ENCODE measurements at places on chromosomes 7 and 10. TPM values are rescaled to one million over a fixed set of nuclear protein-coding genes. Genes with fewer than 3 reads are reported as not detected.

DNA sequence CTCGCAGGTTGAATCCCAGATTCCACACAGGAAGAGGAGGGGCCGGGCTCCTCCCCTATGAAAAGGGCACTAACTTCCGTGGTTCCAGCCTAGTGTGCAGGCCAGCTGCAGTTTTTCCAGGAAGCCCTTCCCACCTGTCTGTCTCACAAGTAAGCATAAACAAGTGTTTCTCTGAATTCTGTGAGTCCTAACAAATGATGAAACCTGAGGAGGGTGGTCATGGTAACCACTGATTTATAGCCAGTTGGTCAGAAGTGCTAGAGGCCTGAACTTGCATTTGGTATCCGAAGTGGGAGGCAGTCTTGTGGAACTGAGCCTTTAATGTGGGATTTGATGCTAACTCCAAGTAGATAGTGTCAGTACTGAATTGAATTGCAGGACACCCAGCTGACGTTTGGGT is 54.7 kb upstream of the STEAP4 start:
- H3K36me3 ChIP-seq = no peaks in the 10 kb centered on the region
- no peak for DNase-seq
- no peak overlapping the region for H3K27ac ChIP-seq
- H3K27me3 ChIP-seq = peaks cover 26% of the 10 kb centered on the region
- H3K4me3 ChIP-seq = no peak overlapping the region
- H3K4me1 ChIP-seq = no peaks in the 10 kb centered on the region

The SYT15B gene
- 0.14 TPM for total RNA-seq

The FBXO24 gene
- total RNA-seq = 0.80 TPM

DNA sequence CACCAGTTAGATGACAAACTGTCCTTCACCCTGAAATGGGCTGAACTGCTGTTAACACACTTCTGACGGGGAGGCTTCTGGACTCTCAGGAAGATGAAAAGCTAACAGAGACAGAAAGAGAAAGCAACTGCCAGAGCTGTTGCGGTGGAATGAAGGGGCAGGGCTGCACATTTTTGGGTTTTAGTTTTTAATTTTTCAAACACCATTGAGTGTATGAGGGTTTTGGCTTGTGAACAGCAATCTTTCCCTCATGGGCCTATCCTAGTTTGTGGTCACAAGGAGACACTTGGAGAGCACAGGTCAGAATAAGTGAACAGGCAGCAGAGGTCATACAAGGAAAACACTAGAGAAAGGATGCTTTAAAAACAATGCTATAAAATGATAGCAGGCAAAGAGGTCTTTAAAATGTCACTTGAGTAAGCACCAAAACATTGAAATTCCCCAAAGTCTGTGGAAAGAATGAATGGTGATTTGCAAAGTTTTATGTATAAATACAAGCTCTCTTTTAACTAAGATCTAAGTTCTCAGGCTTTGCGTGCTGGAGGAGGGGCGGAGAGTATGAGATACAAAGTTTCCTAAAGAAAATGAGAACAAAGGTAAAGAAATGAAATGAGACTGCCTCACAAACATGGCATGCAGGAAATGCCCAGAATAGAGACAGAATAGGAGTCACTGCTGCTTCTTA is 101.4 kb upstream of the GLI3 start:
- H3K4me1 ChIP-seq = no peaks in the 10 kb centered on the region
- no peaks in the 10 kb centered on the region for H3K27me3 ChIP-seq
- H3K4me3 ChIP-seq = no peak overlapping the region

- no peak overlapping the region for H3K27ac ChIP-seq
- no peak for DNase-seq
- H3K4me1 ChIP-seq = peaks cover 9% of the 10 kb centered on the region
- H3K36me3 ChIP-seq = peaks cover 3% of the 10 kb centered on the region
- no peaks in the 10 kb centered on the region for H3K27me3 ChIP-seq
- no peak overlapping the region for H3K4me3 ChIP-seq
Observed at GRCh38 chr10:119375574-119376272, 166.8 kb downstream of the RGS10 start.

The FAM25C gene
- total RNA-seq = not detected

GRCh38 chr10:6667679-6668270 is 87.7 kb upstream of the PRKCQ start:
- no peak overlapping the region for H3K27ac ChIP-seq
- DNase-seq = peak; percentile 24
- no peaks in the 10 kb centered on the region for H3K36me3 ChIP-seq
- no peaks in the 10 kb centered on the region for H3K27me3 ChIP-seq
- H3K4me3 ChIP-seq = no peak overlapping the region

DNA sequence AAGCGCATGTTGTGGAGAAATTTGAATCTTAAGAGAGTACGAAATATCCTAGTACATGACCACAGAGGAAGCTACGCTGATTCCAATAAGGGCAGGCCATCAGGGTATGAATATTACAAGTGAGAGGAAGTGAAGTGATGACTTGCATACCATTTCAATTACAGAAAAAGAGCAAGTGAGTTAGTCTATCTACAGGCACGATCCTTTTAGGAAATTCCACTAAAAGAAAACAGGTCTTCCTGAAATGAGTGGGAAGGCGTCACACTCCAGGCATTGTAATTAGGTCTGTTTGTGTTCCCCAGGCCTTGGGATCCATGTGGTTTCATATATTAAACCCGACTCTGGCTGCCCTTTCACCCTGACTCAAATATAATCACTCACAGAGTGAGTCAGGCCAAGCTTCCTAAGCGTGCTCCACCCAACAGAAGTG is 152.5 kb downstream of the SEMA3A start:
- no peaks in the 10 kb centered on the region for H3K36me3 ChIP-seq
- no peaks in the 10 kb centered on the region for H3K27me3 ChIP-seq
- H3K27ac ChIP-seq = no peak overlapping the region
- no peak overlapping the region for H3K4me3 ChIP-seq
- DNase-seq = no peak

The GFRA1 gene
- not detected for total RNA-seq

The TAF5 gene
- total RNA-seq = 11.6 TPM

The EIF3B gene
- total RNA-seq = 315 TPM

DNA sequence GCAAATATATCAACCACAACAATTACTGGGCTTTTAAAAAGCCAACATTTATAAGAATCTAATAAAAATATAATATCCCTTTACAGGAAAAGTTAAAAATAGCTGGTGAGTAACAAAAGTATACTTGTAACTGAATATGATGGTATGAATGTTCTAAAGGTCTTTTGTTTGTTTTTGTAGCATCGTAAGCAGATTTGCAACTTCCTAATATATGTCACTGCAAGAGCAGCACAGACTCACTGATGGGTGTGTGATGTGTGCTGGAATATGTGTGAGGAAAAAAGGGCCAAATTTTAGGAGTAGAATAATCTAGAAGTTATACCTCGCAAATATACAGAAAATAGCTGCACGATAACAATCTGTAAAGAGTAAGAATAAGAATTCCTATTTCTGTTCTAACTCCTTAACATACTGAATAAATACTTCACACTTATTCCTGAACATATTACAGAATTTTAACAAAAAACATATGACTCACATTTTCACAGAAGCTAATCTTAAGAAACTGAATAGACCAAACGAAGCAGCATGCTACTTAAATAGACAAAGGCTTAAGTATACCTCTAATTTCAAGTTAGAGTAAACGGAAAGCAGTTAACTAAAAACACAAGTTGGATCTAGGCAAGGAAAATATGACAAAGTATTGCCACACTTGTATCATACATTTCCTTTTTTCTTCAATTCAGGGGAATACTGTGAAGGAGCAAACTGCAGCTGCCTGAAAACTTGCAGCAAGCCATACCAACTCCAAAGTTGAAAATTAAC is 9.6 kb downstream of the ETV1 start:
- H3K4me1 ChIP-seq = peaks cover 2% of the 10 kb centered on the region
- H3K27ac ChIP-seq = no peak overlapping the region
- H3K4me3 ChIP-seq = no peak overlapping the region

The SEMA3E gene
- total RNA-seq = not detected

The OPALIN gene
- not detected for total RNA-seq

The GNB2 gene
- total RNA-seq = 200 TPM

The NACAD gene
- 0.35 TPM for total RNA-seq
